ENCODE measurements at places on chromosomes 1 and 21.

DNA sequence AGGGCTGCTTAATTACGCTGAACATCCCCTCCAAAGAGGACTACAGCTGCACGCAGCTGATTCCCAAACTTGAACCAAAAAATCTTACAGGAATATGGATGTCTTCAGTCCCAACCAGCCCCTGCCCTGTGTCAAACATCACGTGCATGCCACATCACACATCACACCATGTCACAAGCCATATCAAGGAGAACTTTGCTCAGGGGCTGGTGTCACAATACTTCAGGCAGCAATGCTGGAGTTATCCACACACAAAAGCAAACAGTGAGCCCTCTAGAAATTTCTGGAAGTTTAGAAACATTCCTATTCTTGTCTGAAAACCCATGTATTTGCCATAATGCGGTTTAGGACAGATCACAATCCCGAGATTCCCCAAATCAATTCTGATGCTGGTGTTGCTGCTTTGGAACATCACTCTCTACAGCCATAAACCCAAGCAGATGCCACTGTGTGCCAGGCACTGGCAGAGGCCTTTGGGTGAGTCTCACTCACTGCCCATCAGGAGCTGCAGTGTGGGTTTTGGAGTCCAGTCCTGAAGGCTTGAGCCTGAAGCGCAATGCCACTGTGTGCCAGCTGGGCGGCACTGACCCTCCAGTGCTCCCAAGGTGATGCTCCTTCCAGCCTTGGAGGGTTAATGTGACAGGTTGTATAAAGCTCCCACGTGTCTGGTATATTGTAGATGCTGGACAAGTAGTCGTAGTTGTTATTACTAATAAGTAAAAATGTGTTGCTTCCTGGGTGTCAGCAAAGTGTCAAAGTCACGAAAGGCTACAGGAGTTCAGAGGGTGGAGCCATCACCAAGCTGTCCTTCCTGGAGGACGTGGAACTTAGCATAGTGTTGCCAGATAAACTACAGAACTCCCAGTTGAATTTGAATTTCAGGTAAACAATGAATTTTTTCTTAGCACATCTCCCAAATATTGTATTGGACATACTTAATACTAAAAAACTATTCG is 20.1 kb upstream of the EFNA1 start:
- no peak for DNase-seq

DNA sequence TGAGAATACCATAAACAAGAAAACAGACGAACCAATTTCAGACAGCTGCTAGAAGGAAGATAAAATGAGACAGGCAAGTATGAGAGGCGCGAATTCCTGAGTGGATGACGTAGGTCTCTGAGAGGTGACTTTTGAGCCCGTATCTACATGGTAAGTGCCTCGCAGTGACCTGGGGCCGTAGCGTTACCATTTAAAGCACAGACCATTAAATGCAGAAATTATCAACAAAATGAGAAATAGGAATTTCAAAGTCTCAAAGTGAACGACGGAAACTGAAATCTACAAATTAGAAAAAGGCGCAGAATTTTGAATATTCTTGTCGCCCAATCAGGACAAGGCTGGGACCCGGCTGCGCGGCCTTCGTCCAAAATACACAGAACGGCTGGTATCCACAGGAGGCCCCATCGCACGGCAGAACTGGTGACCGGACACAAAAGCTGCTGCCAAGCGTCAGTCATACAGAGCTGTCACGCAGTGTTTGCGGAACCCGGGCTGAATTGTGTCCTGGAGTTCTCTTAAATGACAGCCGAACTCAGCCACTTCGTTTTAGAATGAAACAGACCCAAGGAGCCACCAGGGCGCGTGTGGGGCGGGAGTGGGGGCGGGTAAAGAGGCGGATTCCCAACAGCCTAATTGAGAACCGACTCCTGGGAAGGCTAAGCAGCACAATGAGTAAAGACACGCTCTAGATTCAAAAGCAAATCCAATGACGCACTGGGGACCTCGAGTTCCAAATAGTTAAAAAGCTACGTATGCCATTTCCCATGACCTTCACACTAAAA is 13.8 kb upstream of the BOLA1 start:
- DNase-seq, result peak; percentile 58

- no peak for DNase-seq
Measured at GRCh38 chr1:91066538-91066937, 44.7 kb upstream of the ZNF644 start.

GRCh38 chr1:66476774-66477173 is 57.2 kb upstream of the SGIP1 start:
- DNase-seq, result no peak
